ENCODE measurements at places on chromosomes 12 and 14.

DNA sequence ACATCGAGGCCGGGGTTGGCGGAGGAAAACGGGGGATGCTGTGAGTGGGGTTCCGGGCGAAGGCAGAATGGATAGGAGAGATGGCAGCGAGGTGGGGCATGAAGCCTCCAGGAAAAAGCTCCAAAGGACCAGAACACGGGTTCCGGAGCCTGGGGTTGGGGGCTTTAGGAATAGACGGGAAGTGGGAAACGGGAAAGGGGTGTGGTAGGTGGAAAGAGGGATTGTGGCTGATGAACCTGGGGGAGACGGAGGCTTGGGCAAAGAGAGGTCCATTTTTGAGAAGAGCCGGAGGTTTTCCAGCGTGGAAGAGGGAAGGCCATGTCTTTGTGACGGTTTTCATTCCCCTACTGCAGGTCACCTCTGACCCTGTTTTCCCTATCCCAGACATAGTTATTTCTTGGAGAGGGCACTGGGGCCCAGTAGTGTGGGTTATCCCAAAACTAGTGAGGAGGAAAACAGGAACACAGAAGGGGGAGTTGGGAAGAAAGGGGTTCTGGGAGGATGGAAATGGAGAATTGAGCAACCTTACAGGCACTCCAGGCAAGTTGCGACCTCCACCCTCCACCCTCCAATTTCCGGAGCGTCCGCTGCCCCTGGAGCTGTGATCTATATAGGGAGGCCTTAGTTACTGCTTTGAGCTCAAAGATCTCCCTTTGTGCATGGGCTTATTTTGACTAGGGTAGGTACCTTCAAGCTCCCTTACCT lies 1.1 kb downstream of the ATN1 start:
- no peak for DNase-seq

DNA sequence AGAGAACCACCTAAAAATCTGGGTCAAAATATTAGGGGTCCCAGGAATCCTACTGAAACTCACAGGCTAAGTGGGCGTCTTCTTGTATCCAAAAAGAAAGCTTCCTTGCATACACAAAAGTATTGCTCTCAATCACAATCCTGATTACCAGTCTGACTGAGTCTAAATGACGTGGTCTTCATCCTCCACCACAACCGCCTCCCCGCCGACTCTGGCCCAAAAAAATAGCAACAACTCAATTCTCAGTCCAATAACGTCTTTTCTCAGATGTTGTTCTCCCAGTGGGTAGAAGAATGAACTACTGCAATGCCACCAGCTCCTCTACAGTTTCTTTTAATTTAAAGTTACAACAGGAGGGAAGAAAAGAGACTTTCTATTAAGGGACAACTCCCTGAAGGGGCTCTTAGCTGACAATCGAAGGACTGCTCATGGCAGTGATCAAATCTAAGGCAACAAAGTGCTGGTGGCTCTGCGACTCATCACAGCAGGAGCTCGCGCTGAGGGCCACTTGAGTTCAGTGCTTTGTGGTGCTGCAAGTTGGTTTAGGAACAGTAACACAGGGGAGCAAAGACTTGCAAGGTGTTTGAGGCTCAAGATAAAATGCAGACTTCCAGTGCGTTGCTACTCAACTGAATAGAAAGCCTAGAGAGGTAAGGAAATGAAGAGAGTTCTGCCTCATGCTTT lies 394.1 kb downstream of the BCAT1 start:
- DNase-seq = no peak

GRCh38 chr12:68538726-68539614 lies 71.7 kb upstream of the RAP1B start:
- DNase-seq = peak; percentile 4

DNA sequence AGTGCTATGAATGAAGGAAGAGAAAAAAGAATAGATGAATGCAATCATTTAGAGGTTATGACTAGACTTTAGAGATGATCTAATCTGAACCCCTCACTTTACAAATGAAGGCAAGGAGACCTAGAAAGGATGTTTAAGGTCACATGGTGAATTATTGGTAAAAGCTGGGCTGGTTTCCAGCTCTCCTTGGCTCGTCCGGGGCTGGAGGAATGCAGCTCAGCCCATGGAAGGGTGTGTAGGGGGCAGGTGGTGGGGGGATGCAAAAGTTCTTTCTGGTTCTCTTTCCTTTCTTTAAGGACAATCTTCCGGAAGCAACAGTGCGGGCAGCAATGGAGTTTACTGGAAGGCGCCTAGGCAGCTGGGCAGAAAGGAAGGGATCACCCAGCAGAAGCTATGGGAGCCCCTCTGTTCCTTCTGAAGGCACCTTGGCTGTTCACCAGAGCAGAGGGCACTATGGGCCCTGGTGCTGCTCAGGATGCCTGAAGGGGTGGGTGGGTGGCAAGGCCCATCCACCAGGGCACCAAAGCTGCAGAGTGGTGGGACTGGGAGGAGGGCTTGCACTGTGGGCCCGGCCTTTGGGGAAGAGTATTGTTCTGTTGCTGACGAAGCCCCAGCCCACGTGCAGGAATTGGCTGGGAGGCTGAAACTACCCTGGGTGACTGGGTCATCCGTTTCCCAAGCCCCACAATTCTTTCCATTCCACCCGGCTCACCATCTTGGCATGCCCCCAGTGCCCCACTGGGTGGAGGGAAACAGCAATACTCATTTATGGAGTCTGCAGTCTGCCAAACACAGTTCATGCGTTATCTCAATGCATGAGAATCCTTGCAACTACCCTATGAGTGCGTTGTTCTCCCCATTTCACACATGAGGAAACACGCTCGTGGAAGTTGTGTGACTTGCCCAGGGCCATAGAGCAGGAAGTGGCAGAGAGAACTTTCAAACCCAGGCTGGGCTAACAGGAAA lies 78.2 kb downstream of the IRF2BPL start:
- DNase-seq = no peak

DNA sequence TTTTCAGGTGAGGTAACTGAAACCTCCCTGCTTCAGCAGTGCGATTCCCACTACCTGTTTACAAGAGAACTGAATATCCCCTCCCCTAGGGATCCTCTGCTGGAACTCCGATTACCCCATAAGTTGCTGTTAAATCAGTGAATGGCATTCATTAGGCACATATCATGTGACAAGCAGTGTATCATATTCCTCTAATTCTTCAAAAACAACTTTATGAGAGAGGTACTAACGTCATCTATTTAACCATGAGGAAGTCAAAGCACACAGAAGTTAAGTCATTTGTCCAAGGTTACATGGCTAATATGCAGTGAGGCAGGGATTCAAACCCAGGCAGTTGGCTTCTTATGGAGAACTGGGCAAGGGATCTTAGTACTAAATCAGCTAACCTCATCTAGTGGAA lies 43.9 kb upstream of the PCED1B start:
- no peak for DNase-seq

- DNase-seq = no peak
Measured at GRCh38 chr12:90823859-90824258, 131.1 kb downstream of the CCER1 start.

GRCh38 chr12:27824126-27824842 lies 44.2 kb upstream of the MANSC4 start:
- no peak for DNase-seq

DNA sequence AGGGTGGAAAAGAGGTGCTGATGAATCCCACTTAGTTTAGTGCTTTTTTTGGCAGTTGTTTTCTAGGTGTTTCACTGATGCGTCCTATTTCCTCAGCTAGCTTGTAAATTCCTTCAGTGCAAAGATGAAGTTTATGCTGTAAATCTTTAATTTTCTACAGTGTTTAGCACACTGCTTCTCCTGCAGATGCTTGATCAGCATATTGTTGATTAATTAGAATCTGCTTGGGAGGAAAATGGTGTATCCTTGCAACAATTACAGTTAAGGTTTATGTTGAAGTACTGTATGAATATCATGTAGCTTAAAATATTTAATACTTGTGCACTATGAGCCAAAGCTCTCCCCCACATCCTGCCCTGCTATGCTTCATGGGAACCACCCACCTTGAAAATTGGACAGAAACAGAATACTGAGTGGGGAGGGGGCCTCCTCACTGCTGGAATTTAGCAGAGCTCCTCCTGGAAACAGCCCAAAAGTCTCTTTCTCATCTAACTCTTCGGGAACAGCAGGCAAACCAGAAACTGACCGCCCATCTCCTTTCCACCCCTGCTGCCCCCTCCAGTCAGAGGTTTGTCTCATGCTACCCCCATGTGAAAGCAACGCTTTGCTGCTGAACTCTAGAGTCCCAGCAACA lies 20.3 kb upstream of the DHRS4 start:
- no peak for DNase-seq

GRCh38 chr12:124477107-124477915 lies 90.1 kb downstream of the NCOR2 start:
- no peak for DNase-seq

- DNase-seq = no peak
Measured at GRCh38 chr12:88144546-88145468, 2.7 kb downstream of the TMTC3 start.

DNA sequence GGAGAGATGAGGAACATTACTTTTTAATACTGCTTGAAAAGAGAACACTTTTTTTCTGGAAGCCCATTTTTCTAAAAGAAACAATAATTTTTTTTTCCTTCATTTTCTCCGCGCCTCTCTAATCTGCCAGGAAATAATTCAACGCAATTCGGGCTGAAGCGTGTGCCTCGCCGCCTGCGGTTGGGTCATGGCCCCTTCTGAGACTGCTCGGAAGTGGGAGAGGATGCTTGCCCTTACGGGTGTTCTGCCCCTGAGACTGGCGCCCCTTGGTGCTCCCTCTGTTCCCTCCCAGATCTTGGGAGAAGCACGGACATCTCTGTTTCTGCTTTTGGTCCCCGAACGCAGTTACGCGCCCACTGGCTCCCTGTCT lies 332 bp upstream of the TBC1D30 start:
- DNase-seq = no peak

DNA sequence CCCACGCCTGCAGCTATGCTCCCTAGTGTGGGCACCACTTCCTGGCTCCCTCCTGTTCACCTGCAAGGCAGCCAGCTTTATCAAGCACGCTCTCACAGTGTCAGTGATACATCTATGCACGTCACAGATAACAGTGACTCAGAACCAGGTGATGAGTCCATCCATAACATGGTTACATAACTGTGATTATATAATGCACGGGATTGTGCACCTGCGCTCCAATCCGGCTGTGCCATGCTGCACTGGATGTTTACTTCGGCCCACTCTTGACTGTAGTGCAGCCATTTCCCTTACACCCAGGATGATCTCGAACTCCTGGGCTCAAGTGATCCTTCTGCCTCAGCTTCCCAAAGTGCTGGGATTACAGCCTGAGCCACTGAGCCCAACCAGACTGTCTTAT lies 38.4 kb upstream of the CEP83 start:
- no peak for DNase-seq

DNA sequence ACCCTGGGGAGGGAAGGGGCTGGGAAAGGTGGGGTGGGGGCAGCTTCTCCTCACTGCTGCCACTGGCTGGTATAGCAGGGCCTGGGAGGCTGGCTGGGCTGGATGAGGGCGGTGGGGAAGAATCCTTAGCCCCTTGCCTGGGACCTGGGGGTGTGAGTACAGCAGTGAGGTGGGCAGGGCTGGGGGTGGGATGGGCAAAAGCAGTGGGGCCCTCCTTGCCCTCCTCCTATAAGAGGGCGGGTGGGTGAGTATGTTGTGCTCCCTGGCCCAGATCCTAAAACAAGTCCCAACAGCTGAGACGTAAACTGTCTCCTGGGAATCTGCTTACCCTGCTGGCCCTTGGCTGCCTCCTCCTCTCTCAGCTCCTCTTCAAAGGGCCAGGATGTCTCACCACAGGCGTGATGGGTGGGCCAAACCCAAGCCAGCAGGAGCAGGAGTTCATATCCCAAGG lies 2.2 kb downstream of the NCKAP5L start:
- DNase-seq = no peak

DNA sequence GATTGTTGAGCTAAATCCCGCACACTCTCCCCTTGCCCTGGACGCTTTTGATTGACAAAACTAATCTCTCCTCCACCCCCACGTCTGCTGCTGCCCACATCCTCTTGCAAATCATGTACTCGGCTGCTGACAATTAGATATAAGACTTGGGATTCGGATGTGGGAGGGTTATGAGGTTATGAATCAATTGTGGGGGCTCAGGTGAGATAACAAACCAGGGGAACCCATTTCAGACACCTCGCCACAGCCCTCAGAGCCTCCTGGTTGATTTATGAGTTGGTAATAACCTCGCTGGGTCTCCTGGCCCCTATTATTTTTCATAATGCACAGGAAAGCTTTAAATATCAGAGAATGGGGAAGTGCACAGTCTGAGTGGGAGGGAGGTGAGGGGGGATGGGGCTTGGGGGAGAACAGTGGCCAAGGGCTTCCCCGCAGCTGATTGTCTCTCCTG lies 449.9 kb downstream of the DPF3 start:
- no peak for DNase-seq

- no peak for DNase-seq
Measured at GRCh38 chr12:7361265-7361664, 57.4 kb downstream of the ACSM4 start.

DNA sequence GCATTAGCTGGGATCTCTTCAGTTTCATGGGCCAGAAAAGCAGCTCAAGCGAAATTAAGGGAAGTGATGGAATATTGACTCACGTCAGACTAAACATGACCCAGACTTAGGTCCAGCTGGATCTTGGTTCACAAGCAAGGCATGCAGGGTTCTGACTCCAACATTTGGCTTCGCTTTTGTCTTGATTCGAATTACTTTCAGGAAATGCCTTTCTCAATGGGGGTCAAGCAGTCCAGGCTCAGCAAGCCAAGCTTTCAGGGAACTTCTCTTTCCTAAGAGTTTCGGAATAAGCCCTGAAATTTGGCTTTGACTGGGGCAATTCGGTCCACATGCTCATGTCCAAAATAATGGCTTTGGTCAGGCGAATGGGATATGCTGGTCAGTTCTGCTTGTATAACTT lies 678.7 kb upstream of the TMEM132C start:
- DNase-seq = no peak

DNA sequence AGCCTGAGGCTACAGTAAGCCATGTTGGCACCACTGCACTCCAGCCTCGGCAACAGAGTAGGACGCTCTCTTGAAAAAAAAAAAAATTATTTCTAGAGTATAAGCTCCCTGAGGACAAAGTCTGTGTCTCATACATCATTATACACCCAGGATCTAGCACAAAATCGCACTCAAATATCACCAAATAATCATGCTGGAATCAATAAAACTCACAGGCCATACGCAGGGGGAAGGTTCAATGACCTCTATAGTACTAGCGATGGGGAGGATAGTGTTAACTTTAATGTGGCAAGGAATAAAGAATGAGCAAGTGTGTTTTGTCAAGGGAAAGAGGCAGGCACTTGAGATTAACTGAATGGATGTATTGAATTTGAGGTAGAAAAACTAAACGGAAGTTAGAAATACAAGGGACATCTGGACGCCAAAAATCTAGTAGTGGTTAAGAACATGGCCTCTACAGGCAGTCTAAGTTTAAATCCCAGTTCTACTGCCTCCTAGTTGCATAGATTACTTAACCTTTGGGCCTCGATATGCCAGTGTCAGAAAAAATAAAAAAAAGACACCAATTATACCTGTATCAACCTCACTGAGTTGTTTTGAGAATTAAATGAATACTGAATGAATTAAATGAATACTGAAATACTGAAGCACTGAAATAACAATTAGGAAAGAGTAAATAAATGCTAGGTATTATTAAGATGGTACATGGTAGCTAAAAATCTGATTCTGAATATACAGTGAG lies 4.4 kb upstream of the AP4S1 start:
- DNase-seq = no peak

Data from SIG-M5 (cell line).